ENCODE measurements at places on chromosomes 11 and 22.

- DNase-seq, result peak; percentile 73
These were observed 16.2 kb downstream of the CAPN5 start for GRCh38 chr11:77082838-77083565.

DNA sequence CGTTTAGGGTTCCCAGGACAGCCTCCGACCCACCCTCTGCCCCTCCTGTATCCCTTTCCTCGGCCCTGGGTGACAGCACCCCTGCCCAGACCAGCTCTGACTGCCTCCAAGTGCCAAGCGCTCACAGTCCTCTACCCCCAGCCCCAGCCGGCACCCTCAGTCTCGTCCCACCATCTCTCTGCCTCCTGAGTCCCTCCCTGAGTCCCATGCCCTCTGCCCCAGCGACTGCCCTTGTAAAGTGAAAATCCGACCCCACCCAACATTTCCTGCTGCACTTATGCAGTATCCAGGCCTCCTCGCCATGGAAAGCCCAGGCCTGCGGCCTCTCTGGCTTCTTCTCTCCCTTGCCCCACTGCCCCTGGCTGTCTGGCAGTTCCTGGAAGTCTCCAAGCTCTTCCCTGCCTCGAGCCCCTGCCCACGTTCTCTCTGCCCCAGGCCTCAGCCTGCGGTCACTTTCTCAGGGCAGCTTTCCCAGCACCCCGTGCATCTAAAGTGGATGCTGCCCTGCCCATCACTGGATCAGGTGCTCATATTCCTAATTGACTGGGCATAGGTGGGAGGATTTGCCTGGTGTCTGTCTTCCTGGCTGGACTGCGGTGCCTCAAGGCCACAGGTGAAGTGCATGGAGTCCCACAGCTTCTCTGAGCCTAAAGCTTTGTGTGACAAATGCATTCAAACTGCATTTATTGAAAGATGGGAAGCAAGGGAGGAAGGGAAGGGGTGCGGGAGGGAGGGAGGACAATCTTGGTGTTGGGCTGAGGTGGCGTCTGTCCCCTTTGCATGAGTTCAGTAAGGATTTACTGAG lies 17.7 kb upstream of the IL2RB start:
- no peak for DNase-seq

DNA sequence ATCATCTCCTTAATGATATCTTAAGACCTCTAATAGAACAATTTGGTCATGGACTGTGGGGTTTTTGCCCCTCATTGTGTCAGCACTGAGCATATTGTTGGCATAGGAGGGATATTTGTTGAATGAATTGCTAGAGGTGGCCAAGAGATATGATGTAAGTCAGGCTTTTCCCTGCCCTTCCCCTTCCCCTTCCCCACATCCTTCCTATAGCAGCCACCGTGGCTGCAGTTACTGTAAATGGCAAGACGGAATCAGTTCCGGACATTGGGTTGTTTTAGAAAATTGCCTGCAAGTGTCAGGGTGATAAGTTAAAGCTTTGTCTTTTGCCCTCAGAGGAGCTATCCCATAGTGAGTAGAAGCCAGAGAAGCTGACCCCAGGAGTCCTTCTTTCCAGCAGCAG lies 23.0 kb downstream of the LIMK2 start:
- no peak for DNase-seq

DNA sequence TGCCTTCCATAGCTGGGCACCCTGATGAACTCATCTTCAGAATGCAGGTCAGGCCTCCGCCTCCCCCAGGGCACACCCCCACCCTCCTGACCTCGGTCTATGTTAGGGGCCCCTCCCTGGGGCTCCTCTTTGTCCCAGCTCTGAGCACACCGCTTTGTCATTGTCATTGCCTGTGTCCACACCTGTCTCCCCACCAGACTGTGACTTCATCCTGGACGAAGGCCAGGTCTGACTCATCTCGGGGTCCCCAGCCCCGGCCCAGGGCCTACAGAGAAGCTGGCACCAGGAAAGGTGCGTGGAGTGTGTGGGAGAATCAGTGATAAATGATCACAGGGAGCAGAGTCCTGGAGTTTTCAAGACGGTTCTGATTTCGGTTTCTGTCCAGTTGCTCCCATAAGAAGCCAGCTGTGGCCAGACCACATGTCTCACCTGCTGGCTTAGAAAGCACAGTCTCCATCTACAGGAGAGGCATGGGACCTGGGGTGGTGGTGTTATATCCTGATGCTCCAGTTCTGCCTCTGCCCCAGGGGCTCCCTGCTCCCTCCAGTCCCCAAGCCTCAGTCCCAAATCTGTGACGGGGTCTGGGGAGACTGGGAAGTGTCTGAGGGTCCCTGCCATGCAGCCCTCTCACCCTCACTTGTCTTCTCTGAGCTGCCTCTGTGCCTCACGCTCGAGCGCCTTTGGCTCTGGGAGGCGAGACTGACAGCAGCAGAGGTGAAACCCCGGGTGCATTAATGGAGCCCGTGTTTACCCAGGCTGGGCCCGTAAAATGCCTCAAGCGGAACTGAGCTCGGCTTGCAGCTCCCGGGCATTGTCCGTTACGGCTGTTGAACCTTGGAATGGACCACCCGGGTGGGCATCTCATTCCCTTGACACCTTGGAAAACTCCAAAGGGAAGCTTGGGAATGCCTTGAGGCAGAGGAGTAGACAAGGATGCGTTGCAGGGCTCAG lies 85.5 kb upstream of the WNT11 start:
- DNase-seq, result no peak

- DNase-seq, result peak; percentile 66
These were observed 4.5 kb upstream of the CYB5R2 start for GRCh38 chr11:7677796-7678201.

DNA sequence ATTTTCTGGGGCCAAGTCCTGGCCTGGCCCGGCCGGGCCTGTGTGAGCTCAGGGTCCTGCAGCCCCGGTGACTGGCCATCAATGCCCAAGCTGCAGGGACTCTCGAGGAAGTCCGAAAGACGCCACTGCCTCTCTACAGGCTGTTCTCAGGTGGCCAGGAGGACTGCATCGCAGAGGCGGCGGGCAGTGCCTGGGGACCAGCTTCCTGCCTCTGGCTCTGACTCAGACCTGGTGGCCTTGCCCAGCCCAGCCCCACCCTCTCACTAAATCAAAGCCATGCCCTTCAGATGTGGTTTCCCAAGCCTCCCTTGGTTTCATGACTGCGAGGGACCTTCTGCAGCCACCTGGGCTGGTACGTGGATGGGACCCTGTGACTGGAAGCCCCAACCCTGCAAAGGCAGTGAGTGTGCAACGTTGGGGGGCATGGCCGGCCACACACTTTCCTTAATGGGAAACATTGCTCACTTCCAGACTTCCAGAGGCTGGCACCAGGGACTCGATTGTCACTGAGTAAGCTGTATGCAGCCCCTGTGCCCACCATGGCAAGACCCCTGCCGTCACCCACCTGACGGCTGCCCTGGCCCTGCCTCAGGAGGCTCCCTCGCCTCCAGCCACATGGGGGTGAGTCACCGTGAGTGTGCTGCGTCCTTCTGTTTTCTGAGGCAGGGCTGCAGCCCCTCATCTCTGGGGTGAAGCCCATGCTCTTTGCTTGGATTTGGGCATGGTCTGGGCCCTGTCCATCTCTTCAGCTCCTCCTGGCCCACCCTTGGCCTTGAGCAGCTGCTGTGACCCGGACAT lies 6.0 kb upstream of the FGF3 start:
- DNase-seq, result no peak

GRCh38 chr11:31995032-31995431 lies 95.8 kb upstream of the RCN1 start:
- DNase-seq, result no peak

DNA sequence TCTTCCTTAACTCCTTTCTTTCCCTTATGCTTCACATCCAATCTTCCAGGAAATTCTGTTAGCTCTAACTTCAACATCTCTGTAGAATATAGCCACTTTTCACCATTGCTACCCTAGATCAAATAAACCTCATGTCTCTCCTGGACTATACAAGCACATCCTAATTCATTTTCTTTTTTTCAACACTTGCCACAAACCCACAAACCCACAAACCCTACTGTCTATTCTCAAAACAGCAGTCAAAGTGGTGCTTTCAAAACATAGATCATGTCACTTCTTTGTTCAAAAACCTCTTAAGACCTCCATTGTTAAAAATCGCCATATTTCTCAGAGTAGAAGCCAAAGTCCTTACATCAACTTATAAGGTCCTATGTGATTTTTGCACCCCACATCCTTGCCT lies 94.3 kb downstream of the PIWIL4 start:
- DNase-seq, result no peak

- DNase-seq, result no peak
These were observed 7.1 kb downstream of the EWSR1 start for GRCh38 chr22:29275167-29275566.

DNA sequence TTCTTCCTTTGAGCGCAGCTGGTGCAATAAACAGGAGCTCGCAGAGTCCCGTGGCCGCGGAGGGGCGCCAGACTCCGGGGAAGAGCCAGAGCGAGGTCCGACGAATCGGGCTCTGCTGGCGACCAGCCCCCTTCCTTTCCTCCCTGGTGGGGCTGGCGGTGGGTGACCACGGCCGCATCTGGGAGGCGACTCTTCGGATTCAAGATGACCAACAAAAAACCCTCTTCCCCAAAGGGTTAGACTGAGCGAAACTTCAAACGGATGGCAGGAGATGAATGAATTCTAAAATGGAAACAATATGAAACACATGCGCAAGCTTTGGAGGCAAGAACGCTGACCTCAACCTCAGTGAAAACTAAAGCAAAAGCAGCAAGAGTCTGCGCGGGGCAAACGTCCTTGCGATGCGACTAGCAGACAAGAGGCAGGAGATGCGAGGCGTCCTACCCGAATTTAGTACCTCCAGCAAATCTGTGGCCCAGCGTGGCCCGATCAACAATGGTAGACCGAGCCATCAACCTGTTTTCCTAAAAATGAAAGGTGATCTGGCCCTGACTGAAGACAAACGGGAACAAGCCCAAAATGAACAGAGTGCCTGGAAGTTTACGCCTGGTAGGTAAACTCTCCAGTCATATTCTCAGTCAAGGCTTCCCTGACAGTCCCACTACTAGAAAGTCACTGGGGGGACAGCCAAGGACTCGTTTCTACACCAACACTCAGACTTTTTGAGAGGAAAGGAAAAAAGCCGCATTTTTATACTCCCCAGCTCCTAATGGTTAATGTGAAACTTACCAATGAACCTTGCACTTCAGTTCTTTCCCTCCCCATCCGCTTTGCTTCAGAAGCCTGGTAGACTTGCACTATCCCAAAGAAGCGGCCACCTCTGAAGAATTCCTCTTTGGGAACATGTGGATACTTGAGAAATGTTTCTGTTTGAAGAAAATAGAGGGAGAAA lies 11.6 kb downstream of the MMP3 start:
- DNase-seq, result peak; percentile 77

DNA sequence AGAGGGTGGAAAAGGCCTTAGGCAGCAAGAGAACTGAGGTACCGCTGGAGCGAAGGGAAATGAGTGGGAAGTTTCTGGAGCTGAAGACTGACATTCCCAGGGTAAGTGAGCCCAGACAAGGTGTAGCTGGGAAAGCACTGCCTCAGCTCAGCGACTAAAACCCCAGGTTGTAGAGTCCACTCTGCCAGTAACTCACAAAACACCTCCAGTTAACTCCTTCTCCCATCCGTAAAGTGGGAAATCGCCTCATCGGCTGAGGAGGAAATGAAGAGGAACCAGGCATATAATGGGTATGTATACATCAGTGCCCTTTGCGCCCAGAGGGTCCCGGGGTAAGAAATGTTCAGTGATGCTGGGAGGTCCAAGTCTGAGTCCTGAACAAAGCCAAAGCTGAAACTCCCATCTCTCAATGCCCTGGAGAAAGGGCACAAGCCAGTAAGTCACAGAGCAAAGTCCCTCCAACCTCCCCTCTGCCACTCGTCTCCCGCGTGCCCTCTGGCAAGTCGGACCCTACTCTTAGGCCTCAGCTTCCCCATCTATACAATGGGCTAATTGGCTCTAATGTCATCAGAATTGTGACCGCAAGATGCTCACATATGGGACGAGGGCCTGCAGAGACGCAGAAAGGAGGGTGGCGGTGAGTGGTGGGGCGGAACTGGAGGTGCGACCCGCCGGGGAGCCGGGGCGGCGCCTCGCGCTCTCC lies 588 bp downstream of the VPS37C start:
- peak; percentile 37 for DNase-seq

DNA sequence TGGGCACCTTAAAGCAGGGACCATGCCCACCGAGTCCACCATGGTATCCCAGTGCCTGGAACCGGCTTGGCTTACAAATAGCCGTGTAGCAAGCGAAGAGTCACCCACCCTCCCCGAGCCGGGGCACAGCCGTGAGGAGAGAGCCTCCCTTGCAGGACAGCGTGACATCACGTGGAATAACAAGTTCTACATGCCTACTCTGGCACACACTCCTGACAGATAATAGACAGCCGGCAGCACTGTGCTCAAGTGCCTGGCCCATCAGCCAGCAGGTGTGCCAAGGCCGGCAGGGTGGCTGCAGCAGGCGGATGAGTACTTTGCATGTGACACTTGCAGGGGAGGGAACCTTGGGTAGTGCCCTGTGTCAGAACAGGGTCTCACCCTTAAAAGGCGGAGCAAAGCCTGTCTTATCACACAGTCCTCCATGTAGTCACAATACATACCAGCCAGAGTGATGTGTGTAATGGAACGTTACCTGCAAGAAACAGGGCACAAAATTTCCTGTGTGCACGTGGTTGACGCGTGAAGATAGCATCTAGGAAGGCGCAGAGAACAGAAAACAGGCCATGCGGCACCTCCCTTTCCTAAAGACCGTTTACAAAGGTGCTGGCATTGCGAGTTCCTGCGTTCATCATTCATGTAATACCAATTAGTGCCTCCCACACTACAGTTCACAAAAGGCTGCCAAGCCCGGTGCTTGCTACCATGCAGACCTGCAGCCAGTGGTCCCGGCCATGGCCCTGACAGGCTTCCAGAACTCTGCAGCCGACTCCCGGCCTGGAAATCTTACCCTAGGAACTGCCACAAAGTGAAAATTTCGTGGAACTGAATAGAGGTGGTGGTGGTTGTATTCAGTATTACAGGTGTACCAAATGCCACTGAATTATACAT lies 16.4 kb downstream of the TOM1 start:
- no peak for DNase-seq

GRCh38 chr11:77223797-77224196 lies 77.7 kb downstream of the GDPD4 start:
- DNase-seq, result no peak

- DNase-seq, result peak; percentile 91
These were observed 74.7 kb downstream of the MN1 start for GRCh38 chr22:27726686-27727449.

- DNase-seq, result no peak
These were observed 97.7 kb upstream of the SORL1-AS1 start for GRCh38 chr11:121550247-121551030.

GRCh38 chr22:22120160-22120559 lies 124.4 kb upstream of the VPREB1 start:
- no peak for DNase-seq

- DNase-seq, result no peak
These were observed 4.3 kb downstream of the CBX6 start for GRCh38 chr22:38867471-38868285.
